GM04504 (cell line): ENCODE measurements at places on chromosomes 3 and 15.

GRCh38 chr3:125005676-125006075, 50.1 kb downstream of the HEG1 start:
- DNase-seq = no peak

GRCh38 chr3:72093992-72094334, 309.0 kb upstream of the PROK2 start:
- DNase-seq = no peak

DNA sequence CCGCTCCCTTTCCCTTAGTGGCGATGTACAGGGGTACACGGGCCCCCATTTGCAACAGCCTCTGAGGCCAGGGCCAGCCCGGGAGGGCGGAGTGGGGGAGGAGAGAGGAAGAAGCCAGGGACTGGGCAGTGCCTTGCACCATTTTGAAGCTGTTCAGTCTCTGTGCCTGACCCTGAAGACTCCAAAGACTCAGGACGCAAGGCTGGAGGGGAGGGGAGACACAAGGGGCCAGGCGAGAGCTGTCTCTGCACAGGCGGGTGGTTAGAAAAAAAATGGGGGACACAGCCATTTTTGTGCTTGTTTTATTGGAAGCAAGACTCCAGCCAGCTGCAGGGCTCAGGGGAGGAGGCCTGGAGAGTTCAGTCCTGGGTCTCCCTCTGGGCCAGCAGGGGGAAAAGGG, 1.6 kb downstream of the RPP25 start:
- no peak for DNase-seq

DNA sequence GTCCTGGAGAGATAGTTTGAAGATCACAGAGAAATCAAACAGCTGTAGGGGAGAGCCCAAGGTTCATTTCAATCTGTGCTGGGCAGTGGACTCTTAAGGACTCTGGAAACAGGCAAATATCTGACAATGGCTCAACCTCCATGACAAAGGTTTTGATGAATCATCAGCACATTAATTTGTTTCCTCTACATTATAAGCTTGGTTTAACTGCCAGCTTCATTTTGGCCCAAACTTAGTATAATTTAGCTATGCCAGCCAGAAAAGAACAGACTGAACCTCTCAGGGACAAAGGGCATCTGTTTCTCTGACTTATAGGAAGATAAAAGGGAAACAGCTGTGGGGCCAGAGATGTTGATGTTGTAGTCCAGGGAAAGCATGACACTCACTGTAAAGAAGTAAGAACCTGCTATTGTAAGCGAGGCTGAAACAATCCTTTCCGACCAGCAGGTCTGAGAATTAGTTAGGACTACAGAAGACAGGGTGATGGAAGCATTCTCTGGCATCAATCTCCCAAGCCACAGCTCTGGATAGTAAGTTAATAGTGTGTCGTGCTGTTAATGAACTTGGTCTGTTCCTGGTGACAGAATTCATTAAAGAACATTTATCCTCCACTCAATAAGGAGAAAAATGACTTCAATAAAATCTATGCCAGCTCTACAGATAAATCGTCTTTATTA, 110.1 kb downstream of the KCNMB2 start:
- DNase-seq = no peak

DNA sequence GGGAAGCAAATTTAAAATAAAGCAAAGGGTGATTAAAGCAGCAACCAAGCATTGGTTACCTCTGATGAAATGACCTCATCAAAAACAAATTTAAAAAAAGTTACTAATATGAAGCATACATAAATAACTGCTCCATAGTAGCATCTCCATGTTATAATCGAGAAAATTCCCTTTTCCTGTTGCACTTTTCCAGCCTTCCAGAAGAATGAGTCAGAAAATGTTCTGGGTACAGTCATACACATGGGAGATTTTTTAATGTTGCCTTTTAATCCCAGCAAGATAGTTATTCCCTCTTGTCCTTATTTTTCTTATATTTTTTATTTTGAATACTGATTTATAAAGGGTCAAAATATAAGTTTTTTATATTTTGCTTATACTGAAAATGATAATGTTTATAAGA, 2.6 kb upstream of the TMCO5A start:
- DNase-seq = no peak

DNA sequence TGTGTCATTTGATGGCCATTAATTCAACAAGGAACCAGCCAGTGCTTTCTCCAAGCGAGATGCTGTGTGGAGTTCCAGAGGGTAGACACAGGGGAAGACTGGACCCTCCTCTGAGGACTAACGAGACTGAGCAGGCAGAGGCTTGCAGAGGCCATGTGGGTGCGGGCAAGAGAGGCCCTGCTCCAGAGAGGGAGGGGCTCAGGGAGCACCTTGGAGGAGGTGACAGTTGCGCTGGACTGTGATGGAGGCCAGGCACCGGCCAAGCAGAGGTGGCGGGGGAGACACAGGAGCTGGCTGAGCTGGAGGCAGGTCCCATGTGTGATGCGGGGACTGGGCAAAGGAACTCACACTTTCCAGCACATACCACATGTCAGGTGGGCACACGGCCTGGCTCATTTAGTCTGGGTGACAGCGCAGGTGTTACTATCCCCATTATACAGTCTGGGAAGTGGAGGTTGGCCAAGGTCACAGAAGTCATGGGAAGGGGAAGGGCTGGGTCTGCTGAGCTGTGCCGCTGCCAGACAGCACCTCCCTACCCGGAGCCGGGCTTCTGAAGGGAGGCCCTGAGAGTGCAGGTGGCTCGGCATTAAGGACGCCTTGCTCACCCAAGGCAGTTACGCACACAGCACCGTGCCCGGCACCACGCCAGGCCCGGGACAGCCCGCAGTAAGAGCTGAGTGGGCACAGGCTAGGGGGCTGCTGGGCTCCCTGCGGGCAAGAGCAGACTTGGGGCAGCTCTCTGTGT, 3.7 kb downstream of the MELTF start:
- DNase-seq = no peak

GRCh38 chr3:83457551-83457950, 1501.2 kb upstream of the CADM2 start:
- DNase-seq = no peak

GRCh38 chr15:40878785-40879184, 4.8 kb upstream of the RHOV start:
- no peak for DNase-seq

DNA sequence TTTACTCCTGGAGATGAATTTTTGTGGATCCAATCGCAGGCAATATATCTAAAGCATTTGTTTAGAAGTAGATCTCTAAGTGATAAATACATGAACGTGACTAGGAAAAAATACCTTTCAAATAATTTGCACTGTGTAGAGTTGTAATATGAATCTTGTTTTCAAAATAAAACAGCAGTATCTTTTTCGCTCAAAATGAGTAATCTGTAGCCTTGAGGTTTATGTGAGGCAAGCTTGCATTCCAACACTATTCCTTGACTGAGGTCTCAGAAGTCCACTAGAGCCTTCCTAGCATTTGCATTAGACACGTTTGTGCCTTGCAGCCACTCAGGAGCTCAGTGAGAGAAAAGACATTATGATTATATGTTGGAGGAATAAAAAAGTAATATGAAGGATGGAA, 138.3 kb upstream of the ROBO1 start:
- DNase-seq = no peak

DNA sequence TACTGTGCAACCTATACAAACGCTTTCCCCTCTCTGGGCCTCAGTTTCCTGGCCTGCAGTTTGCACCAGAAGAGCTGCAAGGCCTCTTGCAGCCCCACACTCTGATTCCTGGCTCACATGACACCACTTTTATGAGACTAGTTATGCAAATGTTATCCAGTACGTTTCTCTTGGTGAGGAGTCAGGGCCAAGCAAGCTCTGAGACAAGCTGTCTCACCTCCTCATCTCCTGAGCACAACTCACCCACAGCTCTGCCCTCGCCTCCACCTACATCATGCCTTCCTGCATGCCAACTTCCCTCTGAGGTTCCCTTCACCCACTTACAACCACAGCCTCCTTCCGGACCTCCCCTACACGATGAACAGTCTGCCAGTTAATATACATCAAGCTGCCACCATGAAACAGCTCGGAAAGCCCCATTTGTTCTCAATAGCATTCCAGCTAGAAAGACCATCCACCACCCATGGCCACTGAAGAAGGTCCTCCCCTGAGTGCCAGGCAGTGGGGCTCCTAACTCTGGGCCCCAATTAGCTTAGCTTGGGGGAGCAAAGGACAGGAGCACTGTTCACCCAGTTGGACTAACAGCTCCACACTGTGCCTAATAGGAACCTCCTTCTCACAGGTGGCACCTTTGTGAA, 25.0 kb downstream of the CRYGS start:
- no peak for DNase-seq

- DNase-seq = peak; percentile 28
These were observed 25.5 kb upstream of the SNRPA1 start for GRCh38 chr15:101320501-101321052.

- no peak for DNase-seq
These were observed 107.0 kb upstream of the NSMCE3 start for GRCh38 chr15:29376590-29376989.

GRCh38 chr3:10926256-10926810, 66.2 kb upstream of the SLC6A1 start:
- no peak for DNase-seq

DNA sequence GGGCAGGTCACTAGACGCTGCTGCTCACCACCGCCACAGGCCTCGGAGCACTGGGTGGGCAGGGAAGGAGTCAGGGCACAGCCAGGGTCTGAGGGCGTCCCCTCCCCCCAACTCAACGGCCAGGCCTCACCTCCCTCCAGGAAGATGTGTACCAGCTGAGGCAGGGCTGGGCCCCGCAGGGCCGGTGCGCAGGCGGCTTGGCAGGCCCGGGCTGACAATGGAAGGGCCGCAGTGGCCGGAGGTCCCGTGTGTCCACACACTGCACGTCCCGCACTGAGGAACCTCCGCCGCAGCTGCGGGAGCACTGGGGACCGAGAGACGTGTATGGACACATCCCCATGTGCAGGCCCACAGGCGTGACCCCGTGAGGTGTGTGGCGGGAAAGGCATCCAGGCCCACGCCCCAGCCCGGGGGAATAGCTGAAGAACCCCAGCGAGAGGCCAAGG, 47.4 kb downstream of the ADAMTS7 start:
- no peak for DNase-seq

GRCh38 chr15:52100807-52101442, 11.7 kb downstream of the BCL2L10 start:
- DNase-seq = peak; percentile 87

GRCh38 chr3:174242311-174243041, 616.7 kb upstream of the NAALADL2 start:
- DNase-seq = no peak

GRCh38 chr3:28853830-28854229, 427.0 kb upstream of the RBMS3 start:
- DNase-seq = no peak

DNA sequence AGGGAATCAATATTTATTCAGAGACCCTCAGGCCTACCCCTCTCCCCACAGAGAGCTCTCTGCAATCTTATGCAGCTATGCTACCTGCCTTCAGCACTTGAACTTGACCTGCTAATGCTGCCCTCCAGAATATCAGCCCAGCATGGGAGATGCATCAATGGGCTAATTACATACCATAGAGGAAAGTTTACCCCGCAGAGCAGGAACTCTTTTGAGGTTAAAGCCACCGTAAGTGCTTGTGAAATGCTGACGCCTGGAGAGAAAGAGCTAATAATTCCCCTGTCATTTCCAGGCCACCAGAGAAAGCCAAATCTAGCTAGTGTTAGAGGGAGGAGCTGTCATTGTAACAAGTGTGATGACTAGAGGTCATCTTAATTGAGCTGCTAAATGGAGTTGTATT, 127.5 kb downstream of the CHST2 start:
- no peak for DNase-seq

DNA sequence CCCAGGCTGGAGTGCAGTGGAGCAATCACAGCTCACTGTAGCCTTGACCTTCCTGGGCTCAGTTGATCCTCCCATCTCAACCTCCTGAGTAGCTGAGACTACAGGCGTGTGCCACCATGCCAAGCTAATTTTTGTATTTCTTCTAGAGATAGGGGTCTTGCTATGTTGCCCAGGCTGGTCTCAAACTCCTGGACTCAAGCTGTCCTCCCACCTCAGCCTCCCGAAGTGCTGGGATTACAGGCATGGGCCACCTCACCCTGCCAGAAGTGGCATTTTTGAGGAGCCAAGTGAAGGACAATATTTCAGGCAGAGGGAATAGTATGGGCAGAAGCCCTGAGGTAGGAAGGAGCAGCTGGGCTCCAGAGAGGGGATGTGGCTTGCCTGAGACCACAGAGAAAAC, 4.7 kb downstream of the ANKDD1A start:
- DNase-seq = no peak

- no peak for DNase-seq
These were observed at the start of gene SUCNR1 for GRCh38 chr3:151873398-151873797. Gene SUCNR1 (plus strand): TSS chr3:151873643. CDS start chr3:151879893, 6,250 bp downstream.

DNA sequence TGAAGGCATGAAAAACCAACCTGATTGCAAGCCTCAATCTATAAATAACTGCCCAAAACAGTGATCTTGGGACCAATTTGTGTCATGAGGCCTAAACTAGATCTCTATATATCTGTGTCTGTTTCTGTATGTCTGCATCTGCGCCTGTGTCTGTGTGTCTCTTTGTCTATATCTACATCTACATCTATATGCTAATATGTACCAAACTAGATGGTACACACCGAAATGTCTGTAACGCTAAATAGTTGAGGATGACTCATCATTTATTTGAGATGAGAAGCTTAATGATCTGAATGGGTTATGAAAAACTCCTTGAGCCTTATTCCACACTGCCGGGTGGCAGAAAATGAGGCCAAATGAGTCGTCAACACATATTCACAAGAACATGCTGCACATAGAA, 982.3 kb downstream of the ROBO2 start:
- no peak for DNase-seq

DNA sequence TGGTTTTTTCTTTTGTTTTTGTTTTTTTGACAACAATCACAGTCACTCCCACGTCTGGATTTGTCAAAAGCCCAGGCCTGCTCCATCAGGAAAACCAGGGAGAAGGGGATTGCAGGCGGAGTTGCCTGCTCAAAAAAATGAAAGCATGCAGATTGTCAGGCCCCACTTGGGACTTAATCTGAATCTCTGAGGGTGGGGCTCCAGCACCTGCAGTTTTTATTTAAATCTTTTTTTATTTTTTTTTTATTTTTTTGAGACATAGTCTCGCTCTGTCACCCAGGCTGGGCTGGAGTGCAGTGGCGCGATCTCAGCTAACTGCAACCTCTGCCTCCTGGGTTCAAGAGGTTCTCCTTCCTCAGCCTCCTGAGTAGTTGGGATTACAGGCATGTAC, 140.9 kb downstream of the FOXP1 start:
- DNase-seq = no peak

- DNase-seq = no peak
These were observed 40.2 kb upstream of the ZBTB20 start for GRCh38 chr3:115187149-115187757.

DNA sequence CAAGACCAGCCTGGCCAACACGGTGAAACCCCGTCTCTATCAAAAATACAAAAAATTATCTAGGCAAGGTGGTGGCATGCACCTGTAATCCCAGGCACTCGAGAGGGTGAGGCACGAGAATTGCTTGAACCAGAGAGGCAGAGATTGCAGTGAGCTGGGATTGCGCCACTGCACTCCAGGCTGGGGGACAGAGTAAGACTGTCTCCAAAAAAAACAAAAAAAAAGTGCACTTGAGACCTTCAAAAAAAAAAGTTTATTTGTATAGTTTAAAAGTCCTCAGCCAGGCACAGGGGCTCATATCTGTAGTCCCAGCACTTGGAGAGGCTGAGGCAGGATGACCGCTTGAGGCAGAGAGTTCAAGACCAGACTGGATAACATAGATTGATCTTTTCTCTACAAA, 2.1 kb downstream of the PBRM1 start:
- DNase-seq = no peak

- DNase-seq = no peak
These were observed 9.2 kb upstream of the DENND4A start for GRCh38 chr15:65801229-65801805.

- no peak for DNase-seq
These were observed 265.8 kb upstream of the ZNF717 start for GRCh38 chr3:76051145-76051544.
